ENCODE measurements at places on chromosomes 16 and 17.

GRCh38 chr16:24507959-24508480, 31.3 kb upstream of the RBBP6 start:
- DNase-seq = no peak

- DNase-seq = no peak
These were observed 61.7 kb upstream of the ZNF469 start for GRCh38 chr16:88320947-88321634.

GRCh38 chr17:59846394-59847165, 46.2 kb downstream of the TUBD1 start:
- peak; percentile 77 for DNase-seq

GRCh38 chr17:14303343-14304221, 2.7 kb downstream of the HS3ST3B1 start:
- no peak for DNase-seq

DNA sequence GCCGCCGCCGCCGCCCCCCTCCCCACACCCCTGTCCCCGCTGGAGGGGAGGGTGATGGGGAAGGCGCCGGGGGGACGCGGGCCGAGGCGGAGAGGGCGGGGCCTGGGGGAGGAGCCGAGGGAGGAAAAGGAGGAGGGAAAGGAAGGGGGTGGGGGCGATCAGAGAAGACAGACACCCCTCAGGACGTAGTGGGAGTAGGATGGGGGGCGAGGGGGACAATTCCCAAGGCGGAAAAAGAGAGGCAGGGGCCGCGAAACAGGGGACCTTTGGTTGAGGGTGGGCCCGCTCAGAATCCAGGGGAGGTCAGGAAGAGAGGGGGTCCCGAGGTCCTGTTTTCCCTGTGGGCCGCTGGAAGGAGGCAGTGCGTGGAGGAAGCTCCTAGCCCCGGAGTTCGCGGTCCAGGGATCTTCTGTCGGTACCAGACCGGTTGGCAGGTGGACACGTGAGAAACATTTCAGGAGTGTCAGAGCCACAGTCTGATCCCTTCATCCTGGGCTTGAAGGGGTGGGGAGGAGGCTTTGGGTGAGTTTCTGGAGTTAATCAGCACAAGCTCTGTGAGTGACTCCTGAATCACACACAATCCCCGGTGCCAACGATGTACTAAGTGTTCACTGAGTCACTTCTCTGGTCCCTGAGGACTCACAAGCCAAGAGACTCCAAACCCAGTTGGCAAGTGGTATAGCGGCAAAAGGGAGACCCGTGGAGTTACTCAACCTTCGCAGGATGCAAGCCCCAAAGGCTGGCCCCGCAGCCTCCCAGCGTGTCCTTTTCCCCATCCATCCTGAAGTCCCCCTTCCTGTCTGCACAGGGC, at the start of gene XYLT1:
TSS of gene XYLT1 (minus strand) at position 53 of the 811 bp plus-strand sequence. CDS start 164 bp downstream, outside the sequence.
- DNase-seq = peak; percentile 100

GRCh38 chr16:86661706-86662105, 83.4 kb downstream of the FOXL1 start:
- DNase-seq = no peak

DNA sequence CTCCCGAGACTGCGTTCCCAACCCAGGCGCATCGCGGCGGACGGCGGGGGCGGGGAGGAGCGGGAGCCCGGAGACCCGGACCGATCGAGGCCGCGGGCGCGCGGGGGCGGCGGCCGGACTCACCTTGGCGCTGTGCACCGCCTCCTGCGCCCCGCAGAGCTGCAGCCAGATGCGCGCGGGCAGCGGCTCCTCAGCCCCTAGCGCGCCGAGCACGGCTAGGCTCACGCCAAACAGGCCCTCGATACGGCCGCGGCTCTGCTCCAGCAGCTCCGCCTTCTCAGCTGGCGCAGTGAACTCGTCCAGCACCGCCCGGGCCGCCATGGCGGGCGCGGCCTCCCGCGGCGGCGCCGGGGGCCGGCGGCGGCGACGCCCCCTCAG, 339 bp downstream of the N4BP1 start:
- no peak for DNase-seq

DNA sequence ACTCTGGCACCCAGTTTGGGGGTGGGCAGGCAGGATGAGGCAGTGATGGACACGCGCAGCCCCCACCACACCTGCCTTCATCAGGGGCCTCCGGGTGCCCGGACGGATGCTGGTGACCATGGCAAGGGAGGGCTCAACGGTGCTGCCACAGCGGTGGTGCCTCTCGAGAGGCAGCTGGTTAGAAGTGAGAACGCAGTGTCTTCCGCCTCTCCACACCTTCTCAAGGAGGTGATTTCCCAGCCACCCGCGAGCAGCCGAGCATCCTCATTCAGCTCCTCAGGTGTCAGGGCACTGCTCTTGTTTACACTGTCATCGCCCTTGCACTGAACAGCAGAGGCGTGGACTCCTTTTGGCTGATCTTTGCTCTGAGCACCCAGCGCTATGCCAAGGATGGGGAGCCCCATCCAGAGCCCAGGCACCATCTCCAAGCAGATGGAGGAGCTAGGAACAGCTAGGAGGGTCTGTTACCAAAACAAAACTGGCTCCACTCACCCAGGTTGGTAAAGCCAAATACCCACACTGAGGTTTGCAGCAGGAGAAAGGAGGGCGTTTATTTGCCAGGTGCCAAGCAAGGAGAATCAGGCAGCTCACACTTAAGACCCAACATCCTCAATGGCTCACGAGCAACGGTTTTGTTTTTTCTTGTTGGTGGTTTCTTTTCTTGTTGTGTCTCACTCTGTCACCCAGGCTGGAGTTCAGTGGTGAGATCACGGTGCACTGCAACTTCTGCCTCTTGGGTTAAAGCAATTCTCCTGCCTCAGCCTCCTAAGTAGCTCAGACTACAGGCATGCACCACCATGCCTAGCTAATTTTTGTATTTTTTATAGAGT, 174.3 kb upstream of the TNRC6C start:
- DNase-seq = no peak

DNA sequence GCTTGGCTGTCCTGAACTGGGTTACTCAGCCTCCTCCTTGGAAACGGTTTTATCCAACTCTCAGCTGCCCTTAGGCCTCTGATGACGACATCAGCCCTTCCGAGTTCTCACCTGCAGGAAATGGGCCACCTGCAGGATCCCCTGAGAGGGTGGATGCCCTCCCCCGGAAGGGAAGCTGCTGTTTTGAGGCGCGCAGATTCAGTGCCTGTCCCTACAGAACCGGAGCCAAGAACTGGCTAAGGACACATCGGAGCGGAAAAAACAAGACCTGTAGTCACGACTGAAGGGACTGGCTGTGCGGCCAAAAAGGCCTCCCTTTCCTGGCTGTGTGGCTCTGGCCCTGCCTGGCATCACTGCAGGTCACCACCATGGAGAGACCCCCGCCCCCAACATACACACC, 11.7 kb upstream of the C16orf95 start:
- no peak for DNase-seq

DNA sequence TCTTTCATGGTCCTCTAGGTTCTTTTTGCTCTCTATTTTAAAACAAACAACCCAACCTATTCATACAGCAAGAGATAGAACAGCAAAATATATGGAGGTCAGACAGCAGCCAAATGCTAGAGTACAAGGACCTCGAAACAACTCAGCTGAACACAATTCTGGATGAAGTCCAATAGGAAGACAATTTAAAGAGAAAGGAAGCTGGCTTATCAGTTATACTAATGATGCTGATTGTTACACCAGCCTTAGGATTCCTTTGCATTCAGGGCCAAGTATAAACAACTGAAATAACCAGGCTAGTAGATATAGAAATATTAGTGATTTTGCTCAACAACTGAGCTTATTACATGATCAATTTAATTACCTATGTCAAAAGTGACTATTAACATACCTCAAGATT, 2.5 kb downstream of the SSH2 start:
- DNase-seq = no peak

DNA sequence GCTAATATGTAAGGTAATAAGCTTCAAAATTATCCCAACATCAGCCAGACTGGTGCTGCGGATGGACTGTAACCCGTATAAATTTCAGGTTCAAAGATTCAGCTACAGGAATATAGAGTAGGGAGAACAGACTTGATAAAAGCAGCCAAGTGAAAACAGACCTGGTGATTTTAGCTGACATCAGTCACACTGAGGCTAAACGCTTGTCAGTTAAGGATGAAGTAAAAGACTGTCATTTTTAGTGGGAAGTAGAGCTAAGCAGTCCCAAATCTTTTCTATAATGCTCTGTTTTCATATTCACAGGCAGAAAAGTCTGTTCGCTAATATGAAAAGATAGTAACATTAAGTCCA, 35.4 kb downstream of the CMTM4 start:
- no peak for DNase-seq

- no peak for DNase-seq
These were observed 8.8 kb downstream of the CENPX start for GRCh38 chr17:82013772-82014321.

GRCh38 chr16:5770118-5770517, 672.5 kb upstream of the EEF2KMT start:
- DNase-seq = no peak

DNA sequence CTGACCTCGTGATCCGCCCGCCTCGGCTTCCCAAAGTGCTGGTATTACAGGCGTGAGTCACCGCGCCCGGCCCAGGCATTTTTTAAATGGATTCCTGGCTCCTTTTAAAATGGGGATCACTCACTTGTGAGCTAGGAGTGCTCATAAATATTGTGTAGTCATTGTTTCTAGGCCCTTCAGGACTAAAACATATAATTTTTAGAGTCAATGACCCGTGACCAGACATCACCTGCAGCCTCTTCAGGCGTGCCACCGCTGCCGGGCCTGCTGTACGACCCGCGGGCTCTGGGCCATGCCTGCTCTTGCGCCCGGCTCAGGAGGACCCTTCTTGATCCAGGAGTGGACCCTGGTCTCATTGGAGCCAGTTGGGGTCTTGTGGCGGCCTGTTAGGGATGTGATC, 30.8 kb downstream of the EFCAB5 start:
- DNase-seq = no peak

- no peak for DNase-seq
These were observed 64.4 kb downstream of the EFCAB5 start for GRCh38 chr17:30005709-30006320.

GRCh38 chr16:56013962-56014552, 138.9 kb upstream of the CES5A start:
- peak; percentile 0 for DNase-seq

GRCh38 chr16:46918905-46919792, 35.0 kb downstream of the GPT2 start:
- no peak for DNase-seq

GRCh38 chr17:32264140-32264799, 1.4 kb upstream of the RHBDL3 start:
- DNase-seq = no peak

- DNase-seq = no peak
These were observed 42.6 kb downstream of the CPNE2 start for GRCh38 chr16:57134982-57135381.

- DNase-seq = no peak
These were observed 36.1 kb upstream of the ERCC4 start for GRCh38 chr16:13883881-13884280.

- no peak for DNase-seq
These were observed at the start of gene LRRC75A for GRCh38 chr17:16491703-16492612. Gene LRRC75A (minus strand): TSS chr17:16492193. CDS start chr17:16491990, 203 bp downstream.

- peak; percentile 67 for DNase-seq
These were observed 186.6 kb downstream of the C16orf78 start for GRCh38 chr16:49560004-49560830.

Measured in stromal cell of bone marrow (primary cell).